ENCODE measurements at places on chromosomes 1 and 21.

DNA sequence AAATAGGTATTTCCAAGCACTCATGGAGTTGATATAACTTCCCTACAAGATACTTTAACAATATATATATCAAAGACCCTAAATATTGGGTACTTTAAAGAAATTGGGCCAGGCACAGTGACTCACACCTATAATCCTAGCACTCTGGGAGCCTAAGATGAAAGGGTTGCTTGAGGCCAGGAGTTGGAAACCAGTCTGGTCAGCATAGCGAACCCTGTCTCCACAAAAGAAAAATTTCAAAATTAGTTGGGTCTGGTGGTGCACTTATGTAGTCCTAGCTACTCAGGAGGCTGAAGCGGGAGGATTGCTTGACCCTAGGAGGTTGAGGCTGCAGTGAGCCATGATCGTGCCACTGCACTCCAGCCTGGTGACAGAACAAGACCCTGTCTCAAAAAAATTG lies 393.9 kb upstream of the DEPDC1 start:
- no peak for DNase-seq

DNA sequence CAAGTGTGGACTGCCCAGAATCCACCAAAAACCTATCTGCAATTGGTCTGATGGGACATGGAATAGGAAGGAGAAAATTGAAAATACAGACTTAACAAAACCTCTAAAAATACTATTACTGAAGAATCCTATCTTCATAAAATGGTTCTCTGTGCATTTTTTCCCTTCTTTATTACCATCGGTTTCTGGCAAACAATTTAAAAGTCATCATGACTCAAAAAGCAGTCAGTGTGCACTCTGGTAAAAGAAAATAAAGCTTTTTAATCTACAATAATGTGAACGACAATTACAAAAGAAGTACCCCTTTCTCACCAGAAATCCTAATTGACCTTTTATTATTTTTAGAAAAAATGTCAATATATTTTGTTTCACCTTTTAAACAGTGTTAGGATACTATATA lies 186.3 kb downstream of the TPR start:
- DNase-seq, result no peak

- no peak for DNase-seq
These were observed 5.8 kb downstream of the PCNX2 start for GRCh38 chr1:233289676-233290075.

- no peak for DNase-seq
These were observed 249.2 kb downstream of the NCAM2 start for GRCh38 chr21:21247424-21247823.

DNA sequence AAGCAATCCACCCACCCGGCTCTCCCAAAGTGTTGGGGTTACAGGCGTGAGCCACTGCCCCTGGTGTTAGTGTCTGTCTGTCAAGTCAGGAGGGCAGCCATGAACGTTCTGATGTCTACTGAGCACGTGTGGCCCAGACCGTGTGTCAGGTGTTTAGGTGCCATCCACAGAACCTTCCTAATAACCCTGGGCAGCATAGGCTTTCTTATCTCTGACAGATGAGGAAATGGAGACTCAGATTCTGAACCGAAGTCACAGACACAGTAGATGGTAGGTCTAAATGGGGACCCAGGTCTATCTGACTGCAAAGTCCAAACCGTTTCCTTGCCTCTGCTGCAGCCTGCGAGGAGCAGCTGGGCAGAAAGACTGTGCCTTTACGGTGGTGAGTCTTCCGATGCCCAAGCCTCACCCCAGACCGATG lies 622 bp upstream of the IL6R start:
- DNase-seq, result no peak

Data from hypothalamus (tissue), 51 donors.